ENCODE measurements at places on chromosomes 12 and 14. TPM values are rescaled to one million over a fixed set of nuclear protein-coding genes. Genes with fewer than 3 reads are reported as not detected.

GRCh38 chr14:96486705-96487104 is 15.5 kb upstream of the PAPOLA start:
- peaks cover 1% of the 10 kb centered on the region for H3K27me3 ChIP-seq
- DNase-seq, result no peak
- no peak overlapping the region for H3K27ac ChIP-seq
- H3K36me3 ChIP-seq, result no peaks in the 10 kb centered on the region

DNA sequence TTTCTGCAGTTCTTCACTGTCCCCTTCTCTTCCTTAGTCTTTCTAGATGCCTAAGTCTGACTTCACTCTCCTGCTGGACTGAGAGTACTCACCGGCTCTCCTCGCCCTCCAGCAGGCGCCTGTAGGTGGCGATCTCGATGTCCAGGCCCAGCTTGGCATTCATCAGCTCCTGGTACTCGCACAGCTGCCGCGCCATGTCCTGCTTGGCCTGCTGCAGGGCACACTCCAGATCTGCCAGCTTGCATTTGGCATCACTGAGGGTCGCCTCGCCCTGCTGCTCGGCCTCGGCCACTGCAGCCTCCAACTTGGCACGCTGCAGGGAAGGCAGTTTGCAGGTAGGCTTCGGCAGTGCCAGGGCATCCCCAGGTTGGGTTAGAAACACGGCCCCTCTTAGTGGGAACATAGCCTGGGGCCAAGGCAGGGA is 5.2 kb downstream of the KRT84 start:
- H3K27me3 ChIP-seq, result no peaks in the 10 kb centered on the region
- no peaks in the 10 kb centered on the region for H3K4me1 ChIP-seq
- DNase-seq, result peak; percentile 74
- no peaks in the 10 kb centered on the region for H3K36me3 ChIP-seq
- no peak overlapping the region for H3K4me3 ChIP-seq

DNA sequence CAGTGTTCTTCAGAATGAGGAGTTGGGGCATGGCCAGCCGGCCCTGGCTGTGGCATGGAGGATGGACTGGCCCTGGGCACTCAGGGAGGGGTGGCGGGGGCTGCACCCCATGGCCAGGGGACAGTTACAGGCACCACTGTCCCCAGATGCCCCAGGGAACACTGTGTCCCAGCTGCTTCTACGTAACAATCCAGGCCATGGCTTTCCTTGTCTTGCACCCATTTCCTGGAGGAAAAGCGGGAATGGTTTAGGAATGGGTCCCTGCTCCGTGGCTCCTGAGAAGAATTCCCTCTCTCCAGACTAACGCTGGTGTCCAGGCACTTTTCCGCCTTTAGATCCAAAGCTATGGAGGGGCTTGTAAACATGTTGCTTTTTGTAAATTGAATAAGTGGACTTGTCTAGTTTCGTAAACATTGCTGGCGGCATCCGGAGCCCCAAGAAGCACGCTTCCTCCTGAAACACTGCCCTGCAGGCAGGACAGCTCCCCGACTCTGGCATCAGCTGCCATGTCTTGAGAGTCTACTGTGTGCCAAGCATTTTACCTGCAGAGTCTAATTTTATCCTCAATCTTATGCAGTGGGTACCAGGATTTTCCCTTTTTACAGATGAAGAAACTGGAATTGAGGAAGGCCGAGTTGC is 238.3 kb downstream of the SLC41A2 start:
- no peak for DNase-seq
- H3K36me3 ChIP-seq, result no peaks in the 10 kb centered on the region
- H3K27ac ChIP-seq, result no peak overlapping the region
- H3K4me3 ChIP-seq, result no peak overlapping the region
- no peaks in the 10 kb centered on the region for H3K4me1 ChIP-seq

The CD163 gene
- total RNA-seq, result 308 TPM

DNA sequence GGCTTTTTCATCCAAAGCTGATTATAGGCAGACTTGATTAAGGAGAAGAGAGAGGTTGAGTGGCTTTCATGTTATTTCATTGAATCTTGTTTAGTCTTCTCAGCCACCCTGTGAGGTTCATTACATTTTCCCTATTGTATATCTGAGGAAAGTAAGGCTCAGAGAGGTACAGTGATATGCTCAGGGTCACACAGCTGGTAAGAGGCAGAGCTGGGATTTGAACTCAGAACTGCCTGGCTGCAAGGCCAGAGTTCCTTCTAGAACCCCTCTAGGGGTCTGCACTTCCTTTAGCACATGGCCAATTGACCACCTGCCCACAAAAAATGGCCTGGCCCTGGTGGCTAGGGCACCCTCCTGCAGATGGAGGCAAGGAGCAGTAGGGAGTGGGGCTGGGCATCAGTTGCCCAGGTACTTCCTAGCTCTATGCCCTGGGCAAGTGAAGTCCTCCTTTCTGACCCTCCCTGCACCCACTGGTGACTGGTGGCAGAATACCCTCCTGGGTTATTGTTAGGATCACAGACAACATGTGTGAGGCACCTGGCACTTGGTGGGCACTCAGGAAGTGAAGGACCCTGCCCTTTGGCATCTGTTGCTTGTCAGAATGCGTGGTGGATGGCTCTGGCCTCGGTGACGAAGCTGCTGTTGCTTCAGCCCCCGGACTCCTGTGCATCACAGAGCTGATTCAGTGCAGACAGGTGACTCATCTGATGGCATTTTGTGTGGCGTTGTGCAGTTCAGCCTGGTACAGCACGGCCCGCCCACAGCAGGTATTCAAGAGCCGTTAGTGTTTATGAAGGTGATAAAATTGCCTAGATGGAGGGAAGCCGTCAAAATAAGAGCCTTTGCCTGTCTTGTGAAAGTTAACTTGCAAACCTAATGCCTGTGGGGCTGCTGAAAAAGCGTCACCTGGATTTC is 115.8 kb downstream of the SLC25A47 start:
- H3K27me3 ChIP-seq, result no peaks in the 10 kb centered on the region
- H3K4me3 ChIP-seq, result no peak overlapping the region
- no peak overlapping the region for H3K27ac ChIP-seq
- no peaks in the 10 kb centered on the region for H3K36me3 ChIP-seq

DNA sequence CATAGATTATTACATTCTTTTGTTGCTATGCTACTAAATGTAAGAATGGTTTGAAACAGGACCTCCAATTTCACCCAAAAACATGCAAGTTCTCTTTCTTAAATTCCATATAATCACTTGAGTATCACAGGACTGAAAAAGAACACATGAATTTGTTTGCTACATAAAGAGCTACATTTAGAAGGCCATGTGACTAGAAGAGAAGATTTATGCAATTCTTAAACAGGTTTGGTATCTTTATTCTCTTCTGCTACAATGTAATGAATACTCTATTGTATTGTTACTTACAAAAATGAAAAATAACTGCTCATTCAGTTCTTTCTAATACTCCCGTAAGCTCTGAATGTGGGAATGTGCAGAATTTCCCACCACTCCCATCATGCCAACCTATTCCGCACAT is 9.3 kb downstream of the EPS8 start:
- H3K36me3 ChIP-seq, result no peaks in the 10 kb centered on the region
- no peaks in the 10 kb centered on the region for H3K27me3 ChIP-seq
- H3K27ac ChIP-seq, result no peak overlapping the region
- DNase-seq, result no peak
- peaks cover 3% of the 10 kb centered on the region for H3K4me1 ChIP-seq
- H3K4me3 ChIP-seq, result no peak overlapping the region

DNA sequence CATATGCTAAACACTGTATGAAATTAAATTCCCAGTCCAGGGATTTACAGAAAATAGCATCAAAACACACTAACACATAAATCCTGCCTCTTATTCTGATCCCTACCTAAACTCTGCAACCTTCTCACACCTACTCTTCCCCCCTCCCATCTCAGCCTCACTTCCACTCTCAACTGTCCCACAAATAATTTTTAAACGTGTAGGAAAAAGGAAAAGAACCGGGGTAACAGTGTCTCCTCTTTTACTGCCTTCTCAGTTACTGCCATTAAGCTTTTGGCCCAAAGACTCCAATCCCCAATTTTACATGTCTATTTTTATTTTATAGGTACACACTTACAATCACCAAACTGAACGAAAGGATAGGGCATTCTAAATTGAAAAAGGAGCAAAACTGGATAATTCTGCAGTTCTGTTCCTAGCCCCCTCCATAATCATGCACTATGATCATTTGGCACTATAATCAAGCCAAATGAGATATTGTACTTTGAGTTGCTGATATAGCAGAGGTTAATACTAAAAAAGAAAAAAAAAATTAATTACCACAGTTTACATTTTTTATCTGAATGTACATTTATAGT is 2.9 kb downstream of the DUSP16 start:
- no peaks in the 10 kb centered on the region for H3K36me3 ChIP-seq
- H3K4me1 ChIP-seq, result peaks cover 3% of the 10 kb centered on the region
- no peak overlapping the region for H3K4me3 ChIP-seq
- DNase-seq, result no peak
- no peaks in the 10 kb centered on the region for H3K27me3 ChIP-seq

GRCh38 chr12:76226397-76226796 is 121.8 kb downstream of the BBS10 start:
- H3K27me3 ChIP-seq, result no peaks in the 10 kb centered on the region
- H3K36me3 ChIP-seq, result no peaks in the 10 kb centered on the region
- H3K4me1 ChIP-seq, result no peaks in the 10 kb centered on the region

- no peaks in the 10 kb centered on the region for H3K36me3 ChIP-seq
- H3K4me1 ChIP-seq, result no peaks in the 10 kb centered on the region
- no peak for DNase-seq
- no peaks in the 10 kb centered on the region for H3K27me3 ChIP-seq
- H3K27ac ChIP-seq, result no peak overlapping the region
- H3K4me3 ChIP-seq, result no peak overlapping the region
Observed at GRCh38 chr12:15936751-15937150, 25.6 kb downstream of the DERA start.

DNA sequence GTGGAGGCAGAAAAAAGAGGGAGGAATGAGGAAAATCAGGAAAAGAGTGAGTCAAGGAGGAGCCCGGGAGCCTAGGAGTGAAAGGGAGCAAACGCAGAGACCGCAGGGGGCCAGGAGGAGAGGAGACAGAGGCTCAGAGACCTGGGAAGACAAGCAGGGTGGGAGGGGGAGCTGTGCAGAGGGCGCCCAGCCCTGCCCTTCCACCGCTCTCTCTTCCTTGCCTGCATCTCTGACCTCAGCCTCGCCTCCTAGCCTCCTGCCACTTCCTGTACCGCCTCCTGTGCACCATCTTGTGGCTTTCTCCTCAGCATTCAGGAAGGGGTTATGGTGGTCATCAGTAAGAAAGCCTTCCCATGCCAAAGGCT is 1.3 kb downstream of the CLSTN3 start:
- H3K27ac ChIP-seq, result no peak overlapping the region
- no peaks in the 10 kb centered on the region for H3K4me1 ChIP-seq
- no peaks in the 10 kb centered on the region for H3K36me3 ChIP-seq
- H3K27me3 ChIP-seq, result no peaks in the 10 kb centered on the region
- no peak overlapping the region for H3K4me3 ChIP-seq

The TSPAN11 gene
- total RNA-seq, result 2.8 TPM

The TDRD9 gene
- 2.7 TPM for total RNA-seq

DNA sequence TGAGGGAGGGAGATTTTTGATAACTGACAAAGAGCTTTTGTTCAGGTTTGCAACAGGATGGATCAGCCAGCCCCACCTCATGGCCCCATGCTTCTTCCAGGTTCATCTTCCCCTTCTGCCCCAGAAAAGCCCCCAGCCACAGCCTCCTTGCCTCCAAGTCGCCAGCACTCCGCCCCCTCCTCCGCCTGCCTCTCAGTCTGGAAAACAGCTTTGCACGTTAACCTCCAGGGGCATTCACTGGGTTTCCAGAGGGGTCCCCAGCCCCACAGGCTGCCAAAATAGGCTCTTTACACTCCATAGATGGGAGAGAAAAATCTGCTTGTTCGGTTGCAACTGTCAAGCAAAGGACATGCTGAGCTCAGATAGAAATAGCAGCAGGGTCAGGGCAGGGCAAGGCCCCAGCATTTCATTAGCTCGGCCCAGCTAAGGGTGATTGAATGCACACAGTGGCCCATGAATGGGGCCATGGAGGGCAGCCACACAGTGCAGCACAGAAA is 253.6 kb downstream of the ZFP36L1 start:
- H3K27me3 ChIP-seq, result no peaks in the 10 kb centered on the region
- H3K4me3 ChIP-seq, result no peak overlapping the region
- no peak overlapping the region for H3K27ac ChIP-seq
